ENCODE measurements at places on chromosomes 12 and 14.

GRCh38 chr12:116919706-116920485, 9.1 kb downstream of the FBXW8 start:
- H3K27ac ChIP-seq, result no peak overlapping the region
- DNase-seq, result no peak
- H3K4me1 ChIP-seq, result peaks cover 42% of the 10 kb centered on the region
- H3K27me3 ChIP-seq, result no peaks in the 10 kb centered on the region
- H3K4me3 ChIP-seq, result no peak overlapping the region
- H3K36me3 ChIP-seq, result no peaks in the 10 kb centered on the region

DNA sequence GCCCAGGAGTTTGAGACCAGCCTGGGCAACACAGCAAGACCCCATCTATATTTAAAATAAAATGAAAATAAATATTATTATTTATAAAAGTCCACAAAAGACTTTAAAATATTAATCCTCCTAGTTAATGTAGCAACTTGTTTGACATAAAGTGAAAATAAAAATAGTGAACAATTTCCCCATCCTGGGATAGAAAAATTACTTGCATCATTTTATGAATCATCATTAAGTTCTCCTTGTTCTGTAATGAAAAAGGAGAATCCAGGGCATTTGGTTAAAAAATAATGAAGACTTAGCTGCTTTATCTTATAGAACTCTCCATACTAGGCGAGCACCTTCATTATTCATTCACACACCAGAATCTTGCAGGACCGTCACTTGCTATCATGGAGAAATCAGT, 66.1 kb downstream of the ELK3 start:
- no peak for DNase-seq
- H3K4me1 ChIP-seq, result no peaks in the 10 kb centered on the region
- no peaks in the 10 kb centered on the region for H3K27me3 ChIP-seq
- peaks cover 25% of the 10 kb centered on the region for H3K36me3 ChIP-seq

DNA sequence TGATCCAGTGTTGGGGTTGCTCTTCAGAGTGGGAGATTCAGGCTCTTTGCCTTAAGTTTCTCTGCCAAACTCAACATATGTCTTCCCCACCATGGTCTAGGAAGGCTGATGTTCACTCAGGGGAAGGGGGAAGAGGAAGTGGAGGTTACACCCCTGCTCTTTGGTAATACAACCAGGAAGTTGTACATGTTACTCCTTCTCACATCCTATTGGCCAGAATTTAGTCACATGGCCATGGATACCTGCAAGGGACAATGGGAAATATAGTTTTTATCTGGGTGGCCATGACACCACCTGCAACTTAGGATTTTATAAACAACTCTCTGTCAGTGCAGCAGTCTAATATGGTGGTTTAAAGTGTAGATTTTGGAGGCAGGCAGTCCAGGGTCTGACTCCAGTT, 150.9 kb downstream of the TBX5 start:
- H3K36me3 ChIP-seq, result no peaks in the 10 kb centered on the region
- H3K4me3 ChIP-seq, result no peak overlapping the region
- DNase-seq, result no peak
- H3K27ac ChIP-seq, result no peak overlapping the region
- H3K27me3 ChIP-seq, result 0 out of 2 replicates have a peak, but pooled peaks cover 5% of the 10 kb centered on the region

GRCh38 chr12:12877153-12877768, 14.1 kb upstream of the GPRC5A start:
- peaks cover 76% of the 10 kb centered on the region for H3K4me1 ChIP-seq
- no peaks in the 10 kb centered on the region for H3K27me3 ChIP-seq
- H3K27ac ChIP-seq, result peak overlapping the region; percentile 45
- 0 out of 2 replicates have a peak, but pooled peaks cover 6% of the 10 kb centered on the region for H3K36me3 ChIP-seq

GRCh38 chr14:76237349-76237990, 85.7 kb downstream of the GPATCH2L start:
- H3K4me1 ChIP-seq, result no peaks in the 10 kb centered on the region
- no peaks in the 10 kb centered on the region for H3K36me3 ChIP-seq
- H3K27ac ChIP-seq, result no peak overlapping the region
- H3K4me3 ChIP-seq, result no peak overlapping the region
- peaks cover 41% of the 10 kb centered on the region for H3K27me3 ChIP-seq
- DNase-seq, result no peak

DNA sequence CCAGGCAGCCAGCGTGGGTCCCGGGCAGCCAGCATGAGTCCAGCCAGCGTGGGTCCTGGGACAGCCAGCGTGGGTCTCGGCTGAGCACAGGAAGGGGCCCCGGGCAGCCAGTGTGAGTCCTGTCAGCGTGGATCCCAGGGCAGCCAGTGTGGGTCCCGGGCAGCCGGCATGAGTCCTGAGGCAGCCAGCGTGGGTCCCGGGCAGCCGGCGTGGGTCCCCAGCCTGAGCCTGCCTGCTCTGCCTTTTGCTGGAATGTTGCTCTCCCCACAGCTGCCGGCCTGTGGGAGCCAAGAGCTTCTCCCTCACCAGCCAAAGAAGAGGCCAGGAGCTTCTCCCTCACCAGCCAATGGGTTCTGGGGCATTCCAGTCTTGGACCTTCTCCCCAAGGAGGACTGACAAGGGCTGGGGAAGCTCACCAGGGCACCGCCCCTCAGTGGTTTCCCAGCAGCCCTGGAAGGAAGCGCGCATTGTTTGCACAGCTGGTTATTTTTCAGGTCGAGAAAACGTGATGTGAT, 15.0 kb upstream of the RFLNA start:
- H3K36me3 ChIP-seq, result no peaks in the 10 kb centered on the region
- H3K27ac ChIP-seq, result no peak overlapping the region
- no peak for DNase-seq
- H3K4me1 ChIP-seq, result no peaks in the 10 kb centered on the region
- peaks cover 96% of the 10 kb centered on the region for H3K27me3 ChIP-seq
- no peak overlapping the region for H3K4me3 ChIP-seq

- no peak for DNase-seq
- no peaks in the 10 kb centered on the region for H3K36me3 ChIP-seq
- H3K27ac ChIP-seq, result no peak overlapping the region
- H3K4me3 ChIP-seq, result no peak overlapping the region
- H3K27me3 ChIP-seq, result no peaks in the 10 kb centered on the region
Measured at GRCh38 chr14:38243696-38244240, 12.1 kb downstream of the CLEC14A start.

DNA sequence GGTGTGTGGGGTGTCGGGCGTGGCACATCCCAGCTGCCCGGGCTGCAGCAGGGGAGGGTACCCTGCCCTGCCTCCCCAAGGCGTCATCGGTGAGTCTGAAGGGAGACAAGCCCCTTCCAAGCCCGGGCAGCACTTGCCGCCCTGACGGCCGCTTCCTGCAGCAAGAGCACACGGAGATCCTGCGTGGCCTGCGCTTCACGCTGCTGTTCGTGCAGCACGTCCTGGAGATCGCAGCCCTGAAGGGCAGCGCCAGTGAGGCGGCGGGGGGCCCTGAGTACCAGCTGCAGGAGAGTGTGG, 10.1 kb upstream of the PUS1 start:
- no peak for DNase-seq

GRCh38 chr12:8553088-8553627, 12.5 kb upstream of the CLEC4E start:
- no peaks in the 10 kb centered on the region for H3K27me3 ChIP-seq
- H3K4me3 ChIP-seq, result no peak overlapping the region
- DNase-seq, result no peak
- no peaks in the 10 kb centered on the region for H3K36me3 ChIP-seq
- H3K4me1 ChIP-seq, result no peaks in the 10 kb centered on the region

GRCh38 chr12:41653386-41654326, 465.5 kb downstream of the PDZRN4 start:
- no peak overlapping the region for H3K4me3 ChIP-seq
- H3K36me3 ChIP-seq, result no peaks in the 10 kb centered on the region
- DNase-seq, result no peak
- no peaks in the 10 kb centered on the region for H3K4me1 ChIP-seq
- no peaks in the 10 kb centered on the region for H3K27me3 ChIP-seq

- H3K36me3 ChIP-seq, result no peaks in the 10 kb centered on the region
- H3K27me3 ChIP-seq, result no peaks in the 10 kb centered on the region
- H3K27ac ChIP-seq, result no peak overlapping the region
- no peak overlapping the region for H3K4me3 ChIP-seq
- DNase-seq, result peak; percentile 60
Measured at GRCh38 chr12:89542912-89543592, 17.2 kb upstream of the POC1B start.

DNA sequence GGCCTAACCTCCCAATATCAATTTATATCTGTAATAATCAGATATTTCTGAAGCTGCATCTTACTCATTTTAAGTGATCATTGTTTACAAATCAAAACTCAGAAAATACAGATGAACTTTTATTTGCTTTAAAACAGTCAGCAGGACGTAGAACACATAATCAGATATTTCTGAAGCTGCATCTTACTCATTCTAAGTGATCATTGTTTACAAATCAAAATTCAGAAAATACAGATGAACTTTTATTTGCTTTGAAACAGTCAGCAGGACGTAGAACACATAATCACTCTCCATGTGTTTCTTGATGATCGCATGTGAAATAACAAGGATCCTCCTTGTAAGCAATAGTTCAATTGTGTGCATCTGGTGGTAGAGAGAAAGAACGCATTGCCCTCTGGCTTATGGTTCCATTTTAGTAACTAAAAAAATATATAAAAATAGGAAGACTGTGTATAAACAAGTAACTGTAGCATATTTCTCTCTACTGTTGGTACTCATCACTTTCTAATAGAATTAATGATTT, 15.0 kb upstream of the TMTC2 start:
- H3K27me3 ChIP-seq, result no peaks in the 10 kb centered on the region
- no peaks in the 10 kb centered on the region for H3K4me1 ChIP-seq
- no peak overlapping the region for H3K4me3 ChIP-seq
- no peak for DNase-seq

GRCh38 chr14:81472096-81472800, 61.4 kb downstream of the SEL1L start:
- no peaks in the 10 kb centered on the region for H3K36me3 ChIP-seq
- H3K27ac ChIP-seq, result no peak overlapping the region
- no peak overlapping the region for H3K4me3 ChIP-seq
- H3K4me1 ChIP-seq, result no peaks in the 10 kb centered on the region

- no peak overlapping the region for H3K27ac ChIP-seq
- no peaks in the 10 kb centered on the region for H3K27me3 ChIP-seq
- DNase-seq, result no peak
Measured at GRCh38 chr12:47449797-47450196, 256.0 kb downstream of the RPAP3 start.
